ENCODE measurements at places on chromosomes 3 and 15.

- DNase-seq: no peak
Measured at GRCh38 chr3:57918123-57918837, 89.9 kb upstream of the FLNB start.

DNA sequence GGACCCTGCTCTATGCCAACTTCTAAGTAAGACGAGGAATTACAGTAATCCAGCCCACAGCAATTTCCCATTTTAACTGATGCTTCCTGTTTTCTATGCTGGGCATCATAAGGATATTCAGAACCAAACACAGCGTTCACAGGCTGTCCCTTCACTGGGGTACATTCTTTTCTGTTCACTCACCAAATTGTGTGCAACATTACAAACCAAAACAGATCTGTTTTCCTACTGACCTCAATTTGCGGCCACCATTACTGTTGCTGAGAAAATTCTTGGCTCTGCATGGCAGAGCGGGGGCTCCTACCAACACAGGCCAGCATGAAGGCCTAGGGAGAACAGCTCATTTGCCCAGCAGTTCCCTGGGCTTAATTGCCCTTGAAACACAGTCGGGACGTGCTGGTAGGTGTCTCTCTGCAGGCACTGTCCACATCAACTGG, 76.5 kb downstream of the MYO1E start:
- no peak for DNase-seq

DNA sequence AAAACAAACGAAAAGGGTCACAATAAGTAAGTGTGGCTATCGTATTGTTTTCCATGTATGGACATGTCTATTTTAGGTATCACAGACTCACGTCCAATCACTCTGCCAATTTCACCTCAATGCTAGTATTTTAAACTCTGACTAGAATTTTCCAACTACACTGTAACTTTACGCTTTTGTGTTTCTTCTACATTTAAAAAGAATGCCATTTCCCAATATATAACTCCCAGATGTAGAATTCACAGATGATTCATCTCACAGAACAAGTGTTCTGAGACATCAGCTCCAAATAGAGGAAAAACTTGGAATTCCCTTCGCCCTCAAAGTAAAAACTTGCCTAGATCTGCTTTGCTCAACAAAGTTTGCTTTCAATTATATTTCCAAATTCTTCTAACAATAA, 14.2 kb downstream of the LRIG1 start:
- DNase-seq: no peak

DNA sequence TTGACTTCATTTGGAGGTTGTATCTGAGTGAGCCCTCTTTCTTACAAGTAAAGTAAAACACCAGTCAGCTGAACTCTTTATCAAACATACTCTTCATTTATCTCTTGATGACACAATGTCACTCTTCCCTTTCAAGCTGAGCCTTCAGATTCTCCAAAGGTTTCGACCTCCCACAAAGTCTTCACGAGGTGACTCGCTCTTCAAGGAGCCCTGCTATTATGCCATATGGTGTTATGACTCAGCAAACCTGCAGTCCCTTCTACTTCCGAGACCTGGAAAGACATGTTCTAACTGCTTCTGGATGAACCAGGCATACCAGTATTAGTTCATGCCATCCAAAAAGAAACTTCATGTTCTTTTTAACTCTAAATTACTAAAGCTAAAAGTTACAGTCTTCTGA, 23.1 kb downstream of the AADAC start:
- no peak for DNase-seq

DNA sequence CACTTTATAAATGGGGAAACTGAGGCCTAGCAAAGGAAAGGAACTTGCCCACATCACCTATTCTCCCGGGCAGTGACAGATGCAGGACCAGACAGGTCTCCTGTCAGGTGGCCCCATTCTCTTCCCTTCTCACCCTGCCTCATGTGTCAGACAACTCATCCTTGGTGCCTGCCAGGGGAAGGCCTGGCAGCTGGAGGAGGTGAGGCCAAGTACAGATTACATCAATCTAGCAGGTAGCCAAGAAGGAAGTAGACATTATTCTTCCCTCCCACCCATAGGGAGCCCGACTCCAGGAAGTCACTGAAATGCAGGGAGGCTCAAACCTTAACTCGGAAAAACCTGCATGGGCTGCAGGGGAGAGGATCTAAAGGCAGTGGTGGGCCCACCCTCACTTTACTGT, 39.6 kb downstream of the DAPK2 start:
- DNase-seq: no peak

DNA sequence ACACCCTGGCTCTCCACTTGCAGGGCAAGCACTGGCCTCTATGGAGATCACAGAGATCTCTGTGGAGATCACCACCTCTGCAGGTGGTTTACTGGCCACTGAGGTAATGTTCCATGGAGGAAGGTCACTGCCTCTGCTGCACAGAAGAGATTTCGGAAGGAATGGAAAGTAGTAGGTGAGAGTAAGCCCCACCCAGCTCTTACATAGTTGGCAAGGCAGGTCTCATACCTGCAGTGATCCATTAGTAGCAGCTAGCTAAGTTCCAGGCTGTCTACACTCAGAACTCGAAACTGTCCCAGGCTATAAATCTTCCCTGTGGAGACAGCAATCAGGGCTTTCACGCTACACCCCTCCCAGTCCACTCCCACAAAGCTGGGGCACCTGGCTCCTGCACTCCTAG, 194.3 kb upstream of the MANF start:
- no peak for DNase-seq

DNA sequence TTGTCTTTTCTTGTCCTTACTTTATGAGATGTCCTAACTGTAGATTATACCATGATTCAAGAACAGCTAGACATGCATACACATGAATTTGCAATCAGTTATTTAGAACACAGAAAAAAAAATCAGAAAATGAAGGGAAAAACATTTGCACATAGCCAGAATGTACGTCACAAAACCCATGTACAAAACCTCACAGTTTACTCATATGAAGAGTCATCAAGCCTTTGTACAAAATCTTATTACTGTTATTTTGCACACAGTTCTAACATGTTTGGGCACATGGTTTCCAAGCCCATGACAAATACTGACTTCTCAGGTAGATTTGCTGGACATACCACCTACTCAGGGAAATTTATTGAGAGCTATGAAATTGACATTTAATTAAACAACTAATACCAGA, 48.2 kb downstream of the MAP3K13 start:
- DNase-seq: no peak

DNA sequence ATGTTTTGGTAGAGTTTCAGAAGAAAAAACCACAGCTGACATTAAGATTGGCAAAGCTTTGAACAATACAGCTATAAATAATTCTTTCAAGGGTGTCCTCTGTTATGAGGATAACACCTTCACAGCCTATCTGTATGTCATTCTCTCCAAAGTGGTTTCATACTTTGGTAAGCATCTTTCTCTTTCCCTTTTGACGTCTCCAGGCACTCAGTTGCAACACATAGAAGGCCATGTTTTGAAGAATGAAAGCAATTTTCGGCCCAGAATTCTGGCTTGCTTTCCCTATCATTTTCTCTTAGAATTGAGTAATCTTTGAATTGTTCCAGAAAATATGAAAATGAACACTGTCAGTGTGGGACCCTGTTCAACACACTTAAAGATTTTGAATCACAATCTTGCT, 200.0 kb upstream of the CBLB start:
- no peak for DNase-seq

- no peak for DNase-seq
Measured at GRCh38 chr15:43268111-43269105, 1.7 kb upstream of the TGM5 start.

DNA sequence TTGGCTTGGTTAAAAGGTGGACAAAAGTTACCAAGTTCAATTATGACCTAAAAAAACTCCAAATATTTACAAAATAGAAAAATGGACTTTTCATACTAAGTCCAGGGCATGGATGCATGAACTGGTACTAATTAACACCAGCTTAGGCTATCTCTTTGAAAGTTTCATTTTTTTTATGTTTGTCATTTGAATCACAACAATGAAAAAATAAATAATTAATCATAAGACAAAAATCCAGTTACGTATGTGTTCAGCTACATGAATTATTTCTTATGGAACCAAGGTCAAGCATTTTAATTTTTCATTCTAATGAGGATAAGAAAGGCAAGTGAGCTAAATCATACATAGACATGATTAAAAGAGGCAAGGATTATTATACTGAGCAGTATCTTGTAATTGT, 23.7 kb upstream of the STRIT1 start:
- no peak for DNase-seq

DNA sequence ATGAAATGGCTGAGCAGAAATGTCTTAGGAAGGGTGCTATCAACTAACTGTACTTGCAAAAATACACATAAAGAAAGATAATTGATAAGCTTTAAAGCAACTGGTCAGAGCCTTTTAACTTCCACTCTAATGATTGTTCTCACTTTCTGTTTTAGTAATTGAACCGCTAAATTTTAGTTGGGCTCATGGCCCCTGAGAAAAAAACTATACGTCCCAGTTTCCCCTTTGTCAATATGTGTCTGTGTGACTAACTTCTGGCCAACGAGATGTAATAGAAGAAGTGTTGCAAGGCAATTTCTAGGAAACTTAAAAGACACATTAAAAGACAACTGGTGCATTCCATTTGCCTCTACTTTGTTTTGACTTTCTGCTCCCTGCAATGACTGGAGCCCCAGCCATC, 223.9 kb downstream of the NR1D2 start:
- no peak for DNase-seq

- DNase-seq: no peak
Measured at GRCh38 chr3:142960322-142960850, 3.1 kb downstream of the PAQR9 start.

DNA sequence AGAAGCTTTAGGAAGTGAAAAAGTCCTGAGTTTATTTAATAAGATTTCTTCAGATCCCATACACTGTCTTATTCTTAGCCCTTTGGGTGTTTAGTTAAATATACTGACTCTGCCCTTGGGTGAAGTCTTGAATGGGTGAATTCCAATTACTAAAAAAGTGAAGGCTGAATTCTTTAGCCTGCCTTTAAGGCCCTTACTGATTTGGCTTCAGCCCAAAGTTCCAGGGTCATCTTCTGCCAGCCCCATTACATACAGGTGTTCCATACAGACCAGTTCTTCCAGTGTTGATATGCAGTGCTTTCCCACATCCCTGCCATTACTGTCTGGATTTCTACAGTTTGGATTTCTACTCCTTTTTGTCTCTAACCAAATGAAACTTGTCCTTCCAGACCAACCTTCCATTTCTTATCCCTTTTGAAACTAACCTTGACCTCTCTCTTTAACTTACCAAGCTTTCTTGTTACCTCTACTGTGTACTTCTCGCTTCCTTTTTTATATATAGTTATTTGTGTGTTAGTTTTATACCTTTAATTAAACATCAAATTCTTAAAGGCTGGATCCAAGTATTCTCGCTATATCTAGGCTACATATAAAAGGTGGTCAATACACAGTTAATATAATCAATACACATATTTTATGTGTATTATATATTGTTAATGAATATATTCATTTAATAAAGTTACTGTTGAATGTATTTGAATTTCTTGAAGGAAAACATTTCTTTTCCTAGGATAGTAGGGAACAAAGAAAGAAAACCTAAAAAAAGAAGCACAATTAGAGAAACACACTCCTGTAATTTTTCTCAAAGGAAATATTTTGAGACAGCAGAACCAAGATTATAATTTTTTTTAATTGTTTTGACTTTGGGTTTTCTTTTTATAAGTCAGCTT, 15.0 kb downstream of the MBNL1 start:
- no peak for DNase-seq

DNA sequence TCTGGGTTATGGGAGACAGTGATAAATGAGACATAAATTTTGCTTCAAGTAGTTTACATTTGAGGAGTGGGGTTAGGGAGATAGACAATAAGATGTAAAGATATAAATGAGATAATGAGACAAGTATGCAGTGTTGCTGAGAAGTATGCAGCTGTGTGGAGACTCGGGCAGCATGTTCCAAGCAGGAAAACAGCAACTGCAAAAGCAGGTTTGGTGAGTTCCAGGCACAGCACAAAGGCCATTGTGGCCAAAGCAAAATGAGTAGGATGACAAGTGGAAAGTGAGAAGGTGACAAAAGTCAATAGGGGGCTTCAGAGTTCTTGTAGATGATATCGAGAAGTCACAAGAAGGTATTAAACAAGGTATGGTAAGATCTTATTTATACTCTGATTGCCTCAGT, 259.1 kb upstream of the PEX5L start:
- DNase-seq: no peak

DNA sequence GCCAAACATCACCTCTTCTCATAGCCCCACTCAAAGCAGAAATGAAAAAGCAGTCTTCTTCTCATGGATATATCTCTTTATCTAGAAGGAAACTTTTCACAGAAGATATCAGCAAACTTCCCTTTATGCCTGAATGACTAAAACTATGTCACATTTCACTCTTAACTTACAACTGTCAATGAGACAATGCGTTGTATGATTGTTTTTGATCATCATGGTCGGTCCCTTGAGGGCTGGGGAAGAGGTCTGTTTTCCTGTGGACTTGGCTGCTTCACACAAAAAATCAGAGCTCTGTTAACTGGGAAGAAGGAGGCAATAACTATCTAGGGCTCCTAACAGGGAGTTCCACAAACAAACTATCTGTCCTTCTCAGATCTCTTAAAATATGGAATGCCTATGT, 5.1 kb downstream of the NLGN1 start:
- no peak for DNase-seq

DNA sequence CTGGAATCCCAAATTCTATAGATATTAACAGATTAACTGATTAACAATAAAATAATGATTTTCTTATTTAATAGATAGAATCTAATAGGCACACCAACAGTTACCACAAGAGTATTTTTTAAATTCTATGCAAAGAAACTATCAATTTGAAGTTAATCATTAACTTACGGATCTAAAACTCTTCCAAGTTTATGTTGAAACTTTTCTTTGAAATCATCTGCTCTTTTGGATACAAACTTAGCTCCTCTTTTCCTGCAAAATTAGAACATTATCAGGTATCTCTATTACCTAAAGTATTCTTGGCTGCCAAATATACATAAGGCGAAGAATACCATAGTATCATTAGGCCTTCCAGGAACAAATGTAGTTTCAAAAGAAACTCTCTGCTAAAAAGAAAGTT, 34.8 kb downstream of the EFHB start:
- DNase-seq: no peak

DNA sequence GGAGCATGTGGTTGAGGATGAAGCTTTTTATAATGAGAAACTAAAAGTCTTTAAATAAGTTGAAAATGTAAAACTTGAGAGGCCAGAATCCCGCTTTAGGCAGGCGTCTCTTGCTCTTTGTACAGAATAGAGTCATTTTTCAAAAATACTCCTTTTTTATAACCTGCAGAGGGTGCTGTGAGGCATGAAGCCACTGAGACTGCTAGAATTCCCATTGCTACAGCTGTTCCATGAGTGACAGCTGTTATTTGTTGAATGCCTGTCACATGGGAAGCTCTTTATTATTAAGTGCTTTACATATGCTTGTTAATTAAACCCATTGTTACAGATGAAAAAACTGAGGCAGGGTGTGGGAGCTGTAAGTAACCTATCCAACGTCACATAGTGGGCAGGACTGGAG, 18.5 kb downstream of the MINAR1 start:
- no peak for DNase-seq
